Renal cortex interstitium (tissue), 15 donors: ENCODE measurements at places on chromosomes 16 and 17. TPM values are rescaled to one million over a fixed set of nuclear protein-coding genes. Genes with fewer than 3 reads are reported as not detected.

DNA sequence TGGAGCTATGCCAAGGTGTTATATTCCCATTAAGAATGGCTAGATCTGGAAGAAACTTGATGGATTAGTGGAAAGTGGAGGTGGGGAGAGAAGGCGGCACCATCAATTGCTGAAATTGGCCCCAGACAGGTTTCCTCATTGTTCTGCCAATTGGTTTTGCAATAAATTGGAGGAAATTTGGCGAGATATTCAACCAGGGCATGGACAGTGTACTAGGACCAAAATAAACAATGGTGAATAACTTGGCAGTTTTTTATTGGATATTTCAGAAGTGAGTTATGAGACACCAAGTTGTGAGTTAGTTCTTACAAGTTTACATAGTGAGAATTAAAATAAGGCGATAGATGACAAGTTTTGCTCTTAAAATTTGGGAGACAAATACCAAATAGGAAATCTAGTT is 41.1 kb upstream of the SOX9 start:
- DNase-seq: no peak

- DNase-seq: no peak
Measured at GRCh38 chr16:30472328-30472942, at the start of gene ITGAL. Gene ITGAL (plus strand): TSS chr16:30472742. CDS start chr16:30472838, 96 bp downstream.

DNA sequence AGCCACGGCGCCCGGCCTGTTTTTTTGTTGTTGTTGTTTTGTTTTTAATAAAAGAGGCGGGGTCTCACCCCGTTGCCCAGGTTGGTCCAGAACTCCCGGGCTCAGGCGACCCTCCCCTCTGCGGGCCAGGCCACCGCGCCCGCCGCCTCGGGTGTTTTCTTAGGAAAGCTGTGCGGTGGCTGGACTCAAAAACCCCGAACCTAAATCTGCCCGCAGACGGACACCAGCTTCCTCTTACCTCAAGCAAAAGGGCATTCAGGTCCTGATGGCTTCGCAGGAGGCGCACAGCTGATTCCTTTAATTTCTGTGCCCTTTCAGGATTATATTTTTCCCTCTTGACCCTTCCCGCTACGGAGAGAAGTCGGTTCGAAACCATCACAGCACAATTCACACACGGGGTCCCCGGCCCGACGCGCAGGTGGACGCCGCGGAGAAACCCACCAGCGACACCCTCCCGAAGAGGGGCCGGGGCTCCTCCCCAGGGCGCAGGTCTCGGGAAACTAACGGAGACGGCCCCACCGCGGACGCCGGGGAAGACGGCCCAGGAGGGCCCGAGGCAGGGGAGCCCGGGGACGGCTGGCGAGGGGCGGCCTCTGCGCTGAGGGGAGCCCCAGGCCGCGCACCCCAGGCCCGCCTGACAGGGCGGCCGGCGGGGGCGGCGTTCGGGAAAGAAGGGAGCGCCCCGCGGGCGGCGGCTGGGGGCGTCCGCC is 653 bp downstream of the FANCA start:
- no peak for DNase-seq

DNA sequence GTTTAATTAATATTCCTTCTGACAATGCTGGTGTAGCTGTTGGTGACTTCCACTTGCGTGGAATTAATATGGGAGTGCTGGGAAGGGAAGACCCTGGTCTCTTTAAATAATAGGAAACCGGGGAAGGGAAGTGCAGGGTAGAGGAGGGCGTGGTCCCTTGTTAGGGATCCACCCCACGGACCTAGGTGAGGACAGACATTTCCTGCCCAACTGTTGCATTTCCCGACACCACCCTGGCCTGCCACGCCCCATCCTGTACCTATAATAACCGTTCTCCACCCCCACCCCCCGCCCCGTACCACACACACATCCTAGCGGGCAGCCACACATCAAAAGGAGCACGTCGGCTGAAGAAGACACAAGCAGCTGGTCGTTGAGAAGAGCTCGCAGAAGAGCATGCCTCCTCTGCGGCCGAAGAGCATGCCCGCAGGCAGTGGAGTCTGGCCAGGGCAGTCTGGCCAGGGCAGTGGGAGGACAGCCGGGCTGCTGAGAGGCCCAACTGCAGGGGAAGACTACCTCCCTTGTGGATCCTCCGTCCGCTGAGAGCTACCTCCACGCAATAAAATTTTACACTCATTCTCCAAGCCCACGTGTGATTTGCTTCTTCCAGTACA is 36.8 kb upstream of the MMD start:
- DNase-seq: no peak

- DNase-seq: peak; percentile 51
Measured at GRCh38 chr16:56966093-56966475, 4.3 kb downstream of the CETP start.

- no peak for DNase-seq
Measured at GRCh38 chr17:66687570-66688284, 147.2 kb upstream of the CACNG5 start.

- DNase-seq: peak; percentile 55
Measured at GRCh38 chr16:68737046-68737729, at the start of gene CDH1. Gene CDH1 (plus strand): TSS chr16:68737292. CDS start chr16:68737416, 124 bp downstream.

DNA sequence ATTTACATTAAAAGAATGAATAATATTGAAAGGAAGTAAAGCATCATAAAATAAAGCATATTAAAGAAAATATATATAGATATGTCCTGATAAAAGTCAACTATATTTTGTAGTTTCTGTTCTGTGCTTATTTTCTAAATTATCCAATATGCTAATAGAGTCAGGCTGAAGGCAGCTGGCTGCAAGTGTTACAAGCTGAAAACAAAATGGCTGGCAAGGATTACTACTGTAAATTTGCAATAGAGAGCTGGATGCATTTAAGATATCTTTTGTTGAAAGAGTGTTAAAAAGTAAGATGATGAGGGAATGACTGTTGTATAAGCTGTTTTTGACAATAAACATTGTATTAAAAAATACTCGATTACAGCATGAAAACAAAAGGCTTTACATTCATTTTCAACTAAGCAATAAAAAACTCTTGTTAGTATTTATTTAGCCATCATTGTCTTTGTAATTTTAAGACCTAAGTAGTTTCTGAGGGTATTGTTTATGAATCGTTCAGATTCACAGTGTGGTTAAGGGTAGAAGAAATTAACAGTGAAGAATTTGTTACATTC is 76.3 kb downstream of the TANC2 start:
- DNase-seq: no peak

DNA sequence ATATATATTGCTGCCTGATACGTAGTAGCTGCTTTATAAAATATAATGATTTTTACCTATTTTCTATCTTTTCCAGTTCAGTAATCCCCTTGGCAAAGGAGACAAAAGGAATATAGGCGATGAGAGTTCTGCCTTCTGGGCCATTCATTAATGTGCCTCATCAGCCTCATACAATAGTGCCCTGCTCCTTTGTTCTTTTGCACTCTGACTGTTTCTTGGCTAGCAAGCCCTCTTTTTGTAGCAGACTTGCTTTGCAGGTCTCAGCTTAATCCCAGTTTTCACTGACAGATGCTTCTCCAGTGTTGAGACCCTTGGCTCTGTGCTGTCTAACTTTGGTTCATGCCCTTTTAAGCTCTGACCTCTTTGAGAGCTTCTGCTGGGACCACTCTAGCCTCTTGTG is 10.4 kb downstream of the HSD17B2 start:
- no peak for DNase-seq

- no peak for DNase-seq
Measured at GRCh38 chr17:73042809-73043685, 49.4 kb downstream of the SLC39A11 start.

DNA sequence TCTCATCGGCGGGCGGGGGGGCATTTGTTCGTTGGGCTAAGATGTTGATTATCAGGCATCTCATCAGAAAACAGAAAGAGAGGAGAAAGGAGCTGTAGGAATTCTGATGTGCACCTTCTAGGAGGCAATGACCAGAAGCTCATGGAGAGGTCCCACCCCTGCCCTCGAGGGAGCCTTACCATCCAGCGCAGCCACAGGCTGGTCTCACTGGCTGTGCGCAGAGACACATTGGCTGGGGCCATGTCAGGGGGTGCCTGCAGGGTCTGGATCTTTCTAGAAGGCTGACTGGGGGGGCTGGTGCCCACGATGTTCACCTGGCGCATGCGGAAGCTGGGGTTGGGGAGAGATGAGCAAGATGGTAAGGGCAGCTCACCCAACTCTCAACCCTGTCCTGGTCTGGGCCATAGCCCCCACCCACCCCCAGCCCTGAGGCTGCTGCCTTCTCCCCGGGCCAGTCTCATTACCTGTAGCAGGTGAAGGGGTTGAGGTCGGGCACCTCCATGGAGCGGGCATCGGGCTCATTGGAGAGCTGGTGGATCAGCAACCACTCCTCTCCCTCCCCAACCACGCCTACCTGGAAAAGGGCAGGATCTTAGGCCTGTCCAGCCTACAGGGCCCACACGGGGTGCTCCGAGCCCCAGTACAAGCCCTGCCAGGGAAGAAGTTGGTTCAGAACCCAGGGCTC is 86.2 kb upstream of the CDC42EP4 start:
- no peak for DNase-seq

DNA sequence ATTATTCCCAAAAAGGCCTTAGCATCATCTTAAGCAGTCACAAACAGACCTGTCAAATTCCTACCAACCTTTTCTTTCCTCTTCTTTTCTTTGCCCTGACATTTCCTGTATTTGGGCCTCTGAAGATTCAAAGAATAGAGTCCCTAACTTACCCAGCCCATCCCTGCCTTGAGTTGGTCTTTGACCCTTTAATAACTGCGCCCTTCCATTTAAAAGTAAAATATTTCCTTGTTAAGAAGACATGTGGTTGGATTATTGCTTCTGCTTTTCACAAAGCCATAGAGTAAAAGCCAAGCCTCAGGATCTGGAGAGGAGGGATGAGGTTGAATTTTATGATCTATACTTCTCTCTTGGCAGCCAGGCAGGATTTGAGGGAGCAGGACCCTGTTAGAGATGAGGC is 13.2 kb upstream of the CCL23 start:
- no peak for DNase-seq

DNA sequence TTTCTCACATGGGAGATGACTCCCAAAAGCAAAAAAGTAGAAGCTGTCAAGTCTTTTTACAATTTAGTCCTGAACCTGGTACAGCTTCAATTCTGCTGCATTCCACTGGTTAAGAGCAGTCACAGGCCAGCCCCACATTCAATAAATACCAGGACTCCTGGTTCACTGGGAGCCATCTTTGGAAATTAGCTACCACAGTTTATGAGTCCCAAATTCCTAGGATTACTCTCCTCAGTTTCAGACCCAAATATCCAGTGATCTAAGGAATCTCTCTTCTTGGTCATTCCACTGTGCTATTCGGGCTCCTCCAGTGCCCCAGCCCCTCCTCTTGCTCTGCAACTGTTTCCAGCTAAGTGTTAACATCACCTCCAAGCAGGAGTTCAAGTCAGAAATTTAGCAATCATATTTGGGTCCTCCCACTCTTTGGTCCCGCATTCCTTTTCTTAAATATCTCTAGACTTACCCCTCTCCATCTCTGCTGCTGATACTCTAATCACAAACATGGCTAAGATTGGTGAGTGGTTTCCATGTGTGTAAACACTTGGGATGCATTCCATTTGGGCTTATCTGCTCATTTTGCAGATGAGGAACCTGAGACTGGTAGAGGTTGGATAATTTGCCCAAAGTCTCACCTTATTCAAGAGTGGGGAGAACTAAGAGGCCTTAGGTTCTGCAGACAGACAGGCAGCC is 9.6 kb upstream of the WIPF2 start:
- DNase-seq: no peak

GRCh38 chr16:65123396-65124211 is 1.7 kb upstream of the CDH11 start:
- no peak for DNase-seq

- no peak for DNase-seq
Measured at GRCh38 chr16:54875443-54875842, 55.2 kb upstream of the IRX5 start.

- DNase-seq: no peak
Measured at GRCh38 chr17:2406903-2407790, 6.3 kb upstream of the MNT start.

GRCh38 chr16:74865922-74866598 is 91.4 kb upstream of the FA2H start:
- no peak for DNase-seq

DNA sequence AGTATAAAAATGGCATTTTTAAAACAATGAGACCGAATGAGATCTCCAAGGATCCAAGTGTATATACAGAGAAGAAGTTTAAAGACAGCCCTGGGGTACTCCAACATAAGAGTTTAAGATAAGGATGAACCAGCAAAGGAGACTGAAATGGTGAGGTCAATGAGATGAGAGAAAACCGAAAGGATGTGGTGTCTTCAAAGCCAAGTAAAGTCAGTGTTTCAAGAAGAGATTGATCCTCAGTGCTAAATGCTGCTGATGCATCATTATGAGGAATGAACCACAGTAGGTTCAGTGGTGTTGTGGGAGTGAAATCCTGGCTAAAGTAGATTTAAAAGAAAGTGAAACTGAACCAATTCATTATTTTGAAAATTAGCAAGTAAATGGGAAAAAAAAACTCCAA is 38.1 kb upstream of the NLK start:
- no peak for DNase-seq

- DNase-seq: no peak
Measured at GRCh38 chr17:12789481-12790248, at the start of gene ARHGAP44. Gene ARHGAP44 (plus strand): TSS chr17:12789498. CDS start chr17:12789839, 341 bp downstream.

- DNase-seq: no peak
Measured at GRCh38 chr16:25010542-25010941, 4.6 kb downstream of the ARHGAP17 start.

DNA sequence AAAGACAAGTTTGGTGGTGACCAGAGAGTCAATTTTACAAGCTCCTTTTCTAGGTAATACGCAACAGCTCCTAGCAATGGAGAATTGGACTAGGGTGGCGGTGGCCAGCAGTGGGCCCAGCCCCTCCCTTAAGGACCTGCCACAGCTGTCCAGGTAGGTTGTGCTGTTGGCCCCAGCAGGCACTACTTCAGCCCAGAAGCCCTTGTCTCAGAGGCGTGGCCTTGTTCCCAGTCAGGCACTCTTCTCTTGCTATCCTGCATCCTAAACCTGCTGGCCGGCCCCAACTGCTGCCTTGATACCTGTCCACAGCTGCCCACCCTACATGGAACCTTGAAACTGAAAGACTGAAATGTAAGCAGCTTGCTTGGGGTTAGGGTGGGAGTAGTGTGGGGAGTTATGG is 989 bp upstream of the GALK1 start:
- DNase-seq: no peak

The TBC1D28 gene
- not detected for polyA plus RNA-seq

The PRR14 gene
- 54.8 TPM for polyA plus RNA-seq

The DBNDD1 gene
- 13.0 TPM for polyA plus RNA-seq

The GRAPL gene
- polyA plus RNA-seq: 3.6 TPM

The TERB1 gene
- polyA plus RNA-seq: 0.20 TPM

The C17orf50 gene
- 0.25 TPM for polyA plus RNA-seq

The CCDC200 gene
- polyA plus RNA-seq: 42.6 TPM

The ZNF263 gene
- polyA plus RNA-seq: 49.5 TPM

The PLK1 gene
- polyA plus RNA-seq: 24.1 TPM

The TRIM65 gene
- polyA plus RNA-seq: 11.2 TPM

The HBA2 gene
- polyA plus RNA-seq: 1,303 TPM
